Astrocyte (in vitro differentiated cells and primary cell): ENCODE measurements at places on chromosomes 7 and 10.

- DNase-seq, result no peak
Measured at GRCh38 chr7:7098280-7098818, 84.0 kb upstream of the C1GALT1 start.

DNA sequence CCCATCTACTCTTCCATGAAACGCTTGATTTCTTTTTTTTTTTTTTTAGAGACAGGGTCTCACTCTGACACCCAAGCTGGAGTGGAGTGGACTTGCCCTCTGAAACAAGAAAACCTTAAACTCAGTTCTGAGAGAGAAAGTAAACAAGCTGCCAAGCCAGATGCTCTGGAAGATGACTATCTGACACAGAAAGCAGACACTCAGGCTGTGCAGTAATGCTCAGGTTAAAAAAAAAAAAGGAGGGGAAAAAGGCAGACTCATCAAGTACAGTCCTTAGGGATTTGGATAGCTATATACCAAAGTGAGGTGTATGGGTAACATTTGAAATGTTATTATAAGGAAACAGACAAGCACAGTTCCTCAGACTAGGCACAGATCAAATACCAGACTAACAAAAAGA lies 80.5 kb downstream of the IDE start:
- DNase-seq, result no peak

DNA sequence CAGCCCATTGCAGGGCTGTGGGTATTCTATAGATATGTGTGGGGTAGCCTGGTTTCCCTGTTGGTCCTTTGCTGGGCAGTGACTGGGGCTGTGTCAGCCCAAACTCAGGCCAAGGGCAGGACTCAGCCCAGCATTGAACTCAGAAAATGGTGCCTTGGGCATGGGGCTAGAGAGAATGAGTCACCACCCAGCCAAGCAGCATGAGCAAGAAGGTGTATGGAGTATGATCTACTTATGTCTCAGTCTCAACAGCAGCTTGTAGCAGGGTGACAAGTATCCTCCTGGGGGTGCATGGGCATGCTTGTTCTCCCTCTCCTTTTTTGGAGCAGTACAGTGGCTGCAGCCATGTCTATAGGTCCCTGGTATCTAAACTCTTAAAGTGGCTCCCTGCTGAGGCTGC lies 32.0 kb downstream of the STK31 start:
- DNase-seq, result no peak

- no peak for DNase-seq
Measured at GRCh38 chr10:99869581-99870122, 87.2 kb downstream of the ABCC2 start.

DNA sequence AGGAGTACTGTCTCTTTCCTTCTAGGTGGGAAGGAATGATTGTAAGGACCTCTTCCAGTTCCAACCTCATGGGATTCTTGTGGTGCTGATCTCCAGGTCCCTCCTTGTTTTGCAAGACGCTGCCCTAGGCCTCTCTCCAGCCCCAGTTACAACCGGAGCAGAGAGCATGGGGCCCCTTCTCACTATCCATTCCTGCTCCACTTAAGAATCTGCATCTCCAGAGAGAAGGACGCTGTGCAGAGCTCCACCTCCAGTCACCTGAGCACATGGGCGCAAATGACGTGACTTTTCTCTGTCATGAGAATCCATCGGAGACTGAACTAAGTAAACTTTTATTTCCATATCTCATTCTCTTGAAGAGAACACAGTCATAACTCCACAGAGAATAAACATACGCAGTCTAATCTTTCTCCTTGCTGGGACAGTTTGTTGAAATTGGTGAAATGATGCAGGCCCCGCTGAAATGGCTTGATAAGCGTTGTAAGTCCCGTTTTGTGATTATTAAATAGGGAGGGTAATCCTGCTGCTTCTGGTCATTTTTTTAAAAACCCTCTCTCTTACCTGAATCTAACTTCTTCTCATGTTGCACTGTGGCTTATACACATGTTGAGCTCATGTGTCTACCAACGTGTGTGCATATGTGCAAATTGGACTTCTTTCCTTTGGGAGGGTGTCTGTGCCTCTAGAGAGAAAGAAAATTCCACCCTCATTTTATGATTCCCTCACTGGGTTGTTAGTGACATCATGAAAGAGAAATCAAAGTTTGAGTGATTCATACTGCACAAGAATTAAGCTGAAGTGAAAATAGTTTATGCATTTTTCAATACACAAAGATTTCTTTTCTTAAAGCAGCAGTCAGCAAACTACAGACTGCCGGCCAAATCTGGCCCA lies 133.2 kb upstream of the TBX20 start:
- no peak for DNase-seq

GRCh38 chr10:114058297-114058696 lies 14.6 kb downstream of the ADRB1 start:
- no peak for DNase-seq

DNA sequence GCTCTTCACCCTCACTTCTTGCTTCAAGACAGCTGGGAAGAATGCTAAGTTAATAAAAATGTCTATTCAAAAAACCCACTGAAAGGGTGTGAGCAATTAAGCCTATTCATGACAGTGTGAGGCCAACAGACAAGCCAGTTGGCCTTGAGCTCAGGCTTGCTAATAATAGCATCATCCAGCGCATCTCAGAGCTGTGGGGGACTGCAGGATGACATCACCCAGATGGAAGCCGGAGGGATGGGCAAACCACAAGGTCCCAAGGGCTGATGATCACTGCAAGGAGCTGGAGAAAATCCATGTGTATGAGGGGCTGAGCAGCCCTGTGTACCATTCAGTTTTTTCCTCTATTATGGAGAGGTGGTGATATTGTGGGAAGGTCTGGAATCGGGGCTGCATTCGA lies 770.4 kb downstream of the TNS3 start:
- peak; percentile 95 for DNase-seq

DNA sequence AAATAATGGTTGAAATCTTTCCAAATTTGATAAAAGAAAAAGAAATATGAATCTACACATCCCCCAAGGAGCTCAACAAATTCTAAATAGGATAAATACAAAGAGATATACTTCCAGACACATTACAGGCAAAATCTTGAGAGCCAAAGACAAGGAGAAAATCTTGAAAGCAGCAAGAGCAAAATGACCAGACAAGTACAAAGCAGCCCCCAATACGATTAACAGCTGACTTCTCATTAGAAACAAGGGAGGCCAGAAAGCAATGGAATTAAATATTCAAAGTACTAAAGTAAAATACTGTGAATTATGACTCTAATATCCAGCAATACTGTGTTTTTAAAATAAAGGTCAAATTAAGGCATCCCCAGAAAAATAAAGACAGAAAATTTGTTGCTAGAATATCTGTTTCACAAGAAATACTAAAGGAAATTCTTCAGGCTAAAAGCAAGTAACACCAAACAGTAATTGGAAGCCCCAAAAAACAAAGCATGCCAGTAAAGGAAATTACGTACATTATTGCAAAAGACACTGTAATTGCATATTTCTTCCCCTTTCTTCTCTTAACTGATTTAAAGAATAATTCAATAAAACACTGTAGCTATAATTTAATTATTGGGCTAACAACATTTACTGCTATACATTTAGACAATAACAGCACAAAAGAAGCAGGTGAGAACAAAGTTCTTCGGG lies 36.4 kb downstream of the ZNF438 start:
- DNase-seq, result no peak

- DNase-seq, result no peak
Measured at GRCh38 chr7:13713092-13713491, 276.4 kb downstream of the ETV1 start.

DNA sequence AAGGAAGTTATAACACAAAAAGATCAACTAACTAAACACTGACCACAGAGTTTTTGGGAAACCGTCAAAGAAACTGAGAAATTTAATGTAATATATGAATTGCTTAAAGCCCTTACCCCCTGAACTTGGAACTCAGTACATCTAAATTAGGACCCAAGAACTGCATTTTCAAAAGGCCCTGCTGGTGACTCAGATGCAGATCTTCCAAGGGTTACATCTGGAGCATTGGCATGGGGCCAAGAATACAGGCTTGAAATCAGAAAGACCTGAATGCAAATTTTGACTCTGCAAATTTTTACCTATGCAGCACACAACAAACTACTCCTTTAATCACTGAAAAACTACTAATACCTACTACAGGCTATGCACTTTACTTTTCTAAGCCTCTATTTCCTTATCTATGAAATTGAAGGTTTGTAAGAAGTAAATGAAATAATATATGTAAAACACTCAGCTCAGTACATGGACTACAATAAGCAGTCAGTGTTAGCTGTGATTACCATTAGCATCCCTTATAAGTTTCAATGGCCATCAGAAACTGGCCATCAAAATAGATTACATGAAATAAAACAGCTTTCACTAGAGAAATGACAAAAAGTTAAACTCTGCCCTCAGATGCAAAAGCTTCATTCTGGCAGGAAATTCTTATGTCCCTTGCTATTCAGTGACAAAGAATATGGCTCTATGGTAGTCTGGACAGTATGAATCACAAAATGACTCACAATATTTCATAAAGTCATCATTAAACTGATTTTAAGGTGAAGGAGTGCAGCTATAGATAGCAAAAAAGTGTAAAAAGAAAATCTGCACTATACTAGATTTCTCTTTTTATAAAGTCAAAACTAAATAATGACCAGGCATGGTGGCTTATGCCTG lies 43.6 kb downstream of the NSUN6 start:
- DNase-seq, result peak; percentile 85

GRCh38 chr10:69065406-69066361 lies 22.2 kb upstream of the SRGN start:
- peak; percentile 53 for DNase-seq

GRCh38 chr7:104984585-104985258 lies 29.3 kb upstream of the KMT2E start:
- no peak for DNase-seq

- DNase-seq, result peak; percentile 64
Measured at GRCh38 chr7:91826377-91826776, 54.1 kb downstream of the MTERF1 start.

GRCh38 chr10:82914655-82915136 lies 1039.7 kb downstream of the NRG3 start:
- DNase-seq, result no peak

- DNase-seq, result peak; percentile 55
Measured at GRCh38 chr7:33849004-33849403, 56.3 kb upstream of the BMPER start.

DNA sequence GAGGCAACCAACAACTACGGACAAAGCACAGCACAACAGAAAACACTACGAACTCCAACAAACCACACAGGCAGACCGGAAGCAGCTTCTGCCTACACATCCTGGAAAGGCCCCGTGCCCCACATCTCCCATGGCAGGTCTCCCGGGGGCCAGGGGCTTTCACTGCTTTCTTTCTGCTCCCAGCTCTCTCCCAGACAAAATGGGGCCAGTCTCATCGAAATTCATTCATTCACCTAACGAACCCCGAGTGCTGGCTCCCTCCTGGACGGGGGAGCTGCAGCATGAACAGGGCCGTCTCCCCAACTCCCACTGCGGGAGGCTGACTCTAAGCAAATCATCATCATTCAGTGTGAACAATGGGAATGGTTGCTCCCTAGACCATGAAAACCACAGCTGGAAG lies 47.6 kb upstream of the NANOS1 start:
- DNase-seq, result no peak

GRCh38 chr10:113549856-113550255 lies 3.0 kb upstream of the HABP2 start:
- no peak for DNase-seq

GRCh38 chr10:75076348-75076747 lies 35.1 kb upstream of the SAMD8 start:
- DNase-seq, result no peak

- DNase-seq, result peak; percentile 90
Measured at GRCh38 chr7:90178679-90179278, 24.5 kb downstream of the STEAP1 start.

DNA sequence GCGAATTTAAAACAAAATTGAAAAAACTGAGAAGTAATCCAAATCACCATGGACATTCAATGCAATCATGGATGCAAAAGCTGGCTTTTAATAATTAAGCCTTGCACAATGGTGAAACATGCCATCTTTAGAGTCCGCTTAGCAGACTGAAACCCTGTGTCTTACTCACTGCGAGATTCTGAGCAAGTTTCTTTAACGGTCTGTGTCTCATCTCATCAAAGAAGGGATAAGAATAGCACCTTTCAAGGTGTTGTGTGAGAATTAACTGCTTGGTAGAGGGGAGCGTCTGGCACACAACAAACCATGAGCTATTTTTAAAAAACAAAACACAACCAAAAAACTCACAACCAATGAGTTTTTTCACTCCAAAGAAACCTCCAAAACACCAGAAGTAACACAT lies 21.4 kb downstream of the ACBD7 start:
- DNase-seq, result no peak

GRCh38 chr7:74013539-74014272 lies 14.3 kb upstream of the ELN start:
- DNase-seq, result no peak

- DNase-seq, result no peak
Measured at GRCh38 chr10:93604146-93604545, 3.1 kb upstream of the RBP4 start.

- no peak for DNase-seq
Measured at GRCh38 chr10:92756201-92757065, 66.7 kb downstream of the HHEX start.

DNA sequence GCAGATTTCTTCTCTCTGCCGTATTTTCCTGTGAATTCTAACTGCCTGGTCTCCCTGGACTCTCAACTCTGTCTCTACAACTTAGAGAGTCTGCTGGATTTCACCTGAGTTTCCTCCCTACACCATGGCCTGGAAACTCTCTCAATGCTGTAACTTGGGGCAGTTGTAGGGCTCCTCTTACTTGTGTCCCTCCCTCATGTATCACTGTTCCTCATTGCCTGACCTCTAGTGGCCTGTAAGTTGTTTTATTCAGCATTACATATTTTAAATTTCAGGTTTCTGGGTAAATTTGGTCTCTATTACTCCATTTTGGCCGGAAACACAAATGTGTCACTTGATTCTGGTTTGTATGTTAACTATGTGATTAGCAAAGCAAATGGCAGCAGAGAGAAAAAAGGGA lies 70.9 kb downstream of the DYNC1I1 start:
- DNase-seq, result no peak

GRCh38 chr7:30525429-30525828 lies 20.8 kb upstream of the GGCT start:
- DNase-seq, result no peak

DNA sequence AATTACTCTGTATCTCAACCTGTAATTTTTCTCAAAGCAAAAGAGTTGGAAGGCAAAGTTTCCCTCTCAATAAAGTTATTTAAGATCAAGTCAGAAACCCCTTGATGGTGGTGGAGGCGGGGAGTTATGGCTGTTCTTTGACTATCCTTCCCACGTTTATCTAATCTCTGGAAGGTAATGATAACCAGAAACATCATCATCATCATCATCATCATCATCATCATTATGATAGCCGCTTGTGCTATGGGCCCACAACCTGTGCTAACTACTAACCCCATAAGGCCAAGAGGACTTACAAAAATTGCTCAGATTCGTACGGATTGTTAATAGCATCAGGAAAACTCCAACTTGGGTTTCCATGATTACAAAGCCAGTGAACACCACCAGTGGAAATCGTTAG lies 502.3 kb downstream of the SH2D4B start:
- DNase-seq, result no peak

- DNase-seq, result no peak
Measured at GRCh38 chr7:116540743-116541142, 15.9 kb downstream of the CAV1 start.
